CD4-positive, CD25-positive, alpha-beta regulatory T cell (primary cell): ENCODE measurements at places on chromosomes 5 and 9. TPM values are rescaled to one million over a fixed set of nuclear protein-coding genes. Genes with fewer than 3 reads are reported as not detected.

Gene PCDHB4
- not detected for polyA plus RNA-seq

Gene CRHBP
- not detected for polyA plus RNA-seq

Gene NUDT12
- not detected for polyA plus RNA-seq

Gene PNPLA7
- 1.8 TPM for polyA plus RNA-seq

Gene SPAAR
- polyA plus RNA-seq: not detected

Gene SUB1
- 566 TPM for polyA plus RNA-seq

Gene TRIM7
- not detected for polyA plus RNA-seq

Gene DMXL1
- 13.1 TPM for polyA plus RNA-seq

Gene SLC27A6
- polyA plus RNA-seq: not detected

Gene HMMR
- polyA plus RNA-seq: 0.86 TPM

Gene SLC1A3
- not detected for polyA plus RNA-seq

Gene THBS4
- not detected for polyA plus RNA-seq

Gene PCDHGA10
- not detected for polyA plus RNA-seq

Gene PCDHB3
- not detected for polyA plus RNA-seq

Gene PCDHB9
- not detected for polyA plus RNA-seq

Gene PLPPR1
- not detected for polyA plus RNA-seq

Gene C9
- not detected for polyA plus RNA-seq

Gene C9orf153
- polyA plus RNA-seq: not detected

Gene PCAT7
- not detected for polyA plus RNA-seq

Gene POLE3
- 160 TPM for polyA plus RNA-seq

Gene ACOT12
- not detected for polyA plus RNA-seq
